ENCODE measurements at places on chromosomes 1 and 21. TPM values are rescaled to one million over a fixed set of nuclear protein-coding genes. Genes with fewer than 3 reads are reported as not detected.

GRCh38 chr1:226643177-226643576 lies 94.6 kb downstream of the STUM start:
- DNase-seq, result peak; percentile 87

- no peak for DNase-seq
Measured at GRCh38 chr1:7754234-7754633, 16.9 kb upstream of the VAMP3 start.

GRCh38 chr1:61606448-61607312 lies 118.3 kb downstream of the TM2D1 start:
- peak; percentile 17 for DNase-seq

- DNase-seq, result no peak
Measured at GRCh38 chr1:11335417-11336056, 62.5 kb downstream of the UBIAD1 start.

- no peak for DNase-seq
Measured at GRCh38 chr1:15687446-15687845, 3.3 kb downstream of the PLEKHM2 start.

- DNase-seq, result no peak
Measured at GRCh38 chr1:101064697-101065096, 39.1 kb upstream of the DPH5 start.

- DNase-seq, result no peak
Measured at GRCh38 chr1:233019778-233020325, 69.4 kb downstream of the NTPCR start.

The ESPN gene
- not detected for total RNA-seq

The CLEC20A gene
- total RNA-seq, result not detected

The NES gene
- 0.51 TPM for total RNA-seq

The DMRTB1 gene
- total RNA-seq, result not detected

Measured in Daoy (cell line).